ENCODE measurements at places on chromosomes 3 and 15.
A peak's percentile ranks its signal among the peaks of the same experiment; 100 is the strongest.

- peak; percentile 28 for DNase-seq
Observed at GRCh38 chr15:44788748-44789147, 52.4 kb downstream of the TRIM69 start.

GRCh38 chr3:64805978-64806377 is 118.2 kb upstream of the ADAMTS9 start:
- no peak for DNase-seq

- DNase-seq: peak; percentile 59
Observed at GRCh38 chr3:179037351-179037750, 34.3 kb downstream of the ZMAT3 start.

DNA sequence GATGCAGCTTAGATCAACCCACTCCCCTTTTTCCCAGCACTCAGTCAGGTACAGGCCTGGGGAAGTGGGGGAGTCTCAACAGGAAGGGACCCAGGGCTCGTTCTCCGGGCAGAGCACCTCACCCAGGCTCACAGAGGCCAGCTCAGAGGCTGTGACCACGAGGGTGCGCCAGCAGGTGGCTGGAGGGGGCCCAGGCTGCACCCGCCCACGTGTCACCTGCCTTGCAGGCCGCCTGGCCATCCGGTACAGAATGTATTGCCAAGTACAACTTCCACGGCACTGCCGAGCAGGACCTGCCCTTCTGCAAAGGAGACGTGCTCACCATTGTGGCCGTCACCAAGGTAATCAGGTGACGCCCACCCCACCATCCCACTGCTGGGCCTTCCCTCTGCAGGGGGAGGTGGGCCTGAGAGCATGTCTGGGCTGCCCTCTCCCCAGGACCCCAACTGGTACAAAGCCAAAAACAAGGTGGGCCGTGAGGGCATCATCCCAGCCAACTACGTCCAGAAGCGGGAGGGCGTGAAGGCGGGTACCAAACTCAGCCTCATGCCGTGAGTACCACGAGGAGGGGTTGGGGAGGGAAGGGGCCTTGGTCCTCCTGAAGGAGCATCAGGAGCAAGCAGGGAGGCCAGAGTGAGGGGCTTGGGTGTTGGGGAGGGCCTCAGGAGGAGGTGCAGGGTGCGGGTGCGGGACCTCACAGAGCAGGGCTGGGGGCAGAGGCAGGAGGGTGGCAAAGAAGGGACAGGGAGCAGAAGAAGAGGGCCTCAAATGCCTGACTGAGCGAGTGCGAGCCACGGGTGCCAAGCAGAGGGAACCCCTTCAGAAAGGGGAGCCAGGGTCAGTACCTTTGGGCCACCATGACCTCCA is 14.0 kb upstream of the LMAN1L start:
- DNase-seq: no peak

- no peak for DNase-seq
Observed at GRCh38 chr15:89576417-89576773, 1.1 kb downstream of the TICRR start.
